ENCODE measurements at places on chromosomes 12 and 14.

DNA sequence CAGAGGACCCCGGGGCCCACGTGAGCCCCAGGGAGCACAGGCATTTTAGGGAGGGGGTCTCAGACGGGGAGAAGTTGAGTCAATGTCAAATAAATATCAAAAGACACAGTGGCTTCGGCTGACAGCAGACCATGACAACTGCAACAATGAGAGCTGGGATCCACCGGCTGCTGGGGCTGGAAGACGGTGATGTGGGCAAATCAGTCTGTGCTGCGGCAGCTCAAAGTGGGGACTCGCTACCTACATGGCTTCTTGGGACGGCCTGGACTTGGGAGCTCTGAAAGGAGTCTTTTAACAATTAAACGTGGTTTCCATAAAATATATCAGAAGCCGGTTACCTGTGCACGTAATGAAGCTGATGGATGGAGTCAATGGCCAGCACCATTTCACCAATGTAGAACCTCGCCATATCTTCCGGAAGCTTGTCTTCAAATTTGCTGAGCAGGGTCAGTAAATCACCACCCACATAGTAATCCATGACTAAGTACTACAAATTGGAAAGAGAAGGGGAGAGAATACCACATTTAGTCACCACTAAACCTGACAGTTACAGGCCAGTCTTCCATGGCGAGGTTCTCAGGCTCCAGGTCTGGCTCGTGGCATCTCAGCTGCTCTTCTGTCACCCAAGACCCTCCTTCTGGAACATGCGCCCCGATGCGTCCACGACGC is 58.0 kb downstream of the CDC42BPB start:
- DNase-seq: no peak

DNA sequence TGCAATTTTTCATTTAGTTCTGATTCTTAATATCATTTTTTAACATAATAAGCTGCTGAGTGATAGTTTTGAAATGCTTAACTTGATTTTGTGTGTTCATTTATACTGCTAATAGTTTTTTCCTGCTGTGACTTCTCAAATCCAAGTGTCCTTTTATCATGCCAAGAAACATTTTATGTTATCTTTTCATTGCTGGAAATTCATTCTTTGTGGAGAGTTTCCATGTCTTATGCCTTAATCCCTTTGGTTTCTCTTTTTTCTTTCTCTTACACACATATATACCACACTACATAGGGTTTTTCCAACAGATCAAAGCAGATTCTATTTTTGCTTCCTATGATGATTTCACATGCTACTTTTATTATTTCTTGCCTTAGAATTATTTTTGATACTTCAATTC is 981.1 kb downstream of the SLC6A15 start:
- DNase-seq: no peak

GRCh38 chr14:79011091-79011919 is 841.1 kb downstream of the NRXN3 start:
- peak; percentile 6 for DNase-seq

- peak; percentile 6 for DNase-seq
These were observed 86.5 kb downstream of the CAND1 start for GRCh38 chr12:67355428-67356379.

GRCh38 chr14:60515511-60516289 is 6.8 kb downstream of the SIX6 start:
- DNase-seq: no peak

DNA sequence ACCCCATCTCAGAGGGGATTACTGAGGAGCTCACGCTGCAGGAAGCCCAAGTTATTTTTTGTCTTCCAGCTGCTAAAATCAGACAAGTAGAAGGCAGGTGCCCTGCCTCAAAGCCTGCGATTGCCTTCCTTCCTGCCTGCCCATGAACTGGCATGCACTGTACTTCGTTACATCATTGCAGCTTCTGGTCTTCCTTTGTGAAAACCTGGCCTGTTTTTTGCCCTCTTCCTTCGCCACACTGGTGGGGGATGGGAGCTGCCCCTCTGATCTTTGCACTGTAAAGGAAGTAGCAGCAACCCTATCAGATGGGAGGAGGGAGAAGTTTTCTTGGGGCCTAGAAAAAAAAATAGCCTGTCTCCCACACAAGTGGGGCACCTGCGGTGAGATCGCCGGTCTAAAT is 1098.7 kb downstream of the BCL11B start:
- no peak for DNase-seq

DNA sequence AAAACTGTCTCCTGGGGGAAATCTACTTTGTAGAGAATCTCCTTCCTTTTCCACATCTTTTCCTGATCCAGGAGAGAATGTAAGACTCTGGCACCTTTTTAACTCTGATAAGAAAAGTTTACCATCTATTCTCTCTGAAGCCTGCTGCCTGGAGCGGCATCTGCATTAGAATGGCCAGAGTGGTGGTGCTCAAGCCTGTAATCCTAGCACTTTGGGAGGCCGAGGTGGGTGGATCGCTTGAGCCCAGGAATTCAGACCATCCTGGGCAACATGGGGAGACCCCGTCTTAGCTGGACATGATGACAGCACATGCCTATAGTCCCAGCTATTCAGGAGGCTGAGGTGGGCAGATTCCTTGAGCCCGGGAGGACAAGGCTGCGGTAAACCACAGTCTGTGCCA is 1.4 kb upstream of the CHFR start:
- no peak for DNase-seq

DNA sequence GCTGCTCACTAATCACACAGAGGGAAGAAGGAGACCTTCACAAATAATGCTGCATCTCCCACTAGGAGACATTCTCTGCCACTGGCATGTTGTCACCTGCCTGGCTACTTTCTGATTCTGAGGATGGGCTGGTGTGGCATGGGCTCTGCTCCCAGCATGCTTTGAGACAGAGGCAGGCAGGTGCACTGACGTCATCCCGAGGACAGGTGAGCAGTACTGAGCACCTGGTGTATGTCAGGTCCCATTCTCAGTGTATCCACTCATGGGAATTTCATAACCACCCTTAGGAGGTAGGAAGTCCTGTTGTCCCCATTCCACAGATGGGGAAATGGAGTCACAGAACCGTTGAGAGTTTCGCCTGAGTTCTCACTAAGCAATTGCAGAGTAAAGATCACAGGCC is 597.9 kb downstream of the VRK1 start:
- DNase-seq: no peak

- no peak for DNase-seq
These were observed 65.9 kb upstream of the JDP2 start for GRCh38 chr14:75361751-75362433.

DNA sequence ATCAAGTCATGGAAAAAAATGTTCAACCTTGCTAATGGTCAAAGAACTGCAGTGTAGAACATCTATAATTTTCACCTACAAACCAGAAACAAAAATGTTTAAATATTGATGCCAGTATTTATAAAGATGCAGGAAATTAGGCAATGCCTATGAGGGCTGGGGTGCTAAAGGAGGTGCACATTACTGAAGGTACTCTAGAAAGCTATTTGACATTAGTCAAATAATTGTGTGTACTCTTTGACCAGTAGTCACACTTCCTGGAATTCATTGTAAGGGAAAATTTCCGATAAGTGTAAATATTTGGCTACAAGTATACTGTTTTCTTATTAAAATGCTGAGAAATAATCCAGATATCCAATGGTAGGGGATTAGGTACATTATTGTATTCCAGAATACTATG is 36.4 kb upstream of the HDAC7 start:
- no peak for DNase-seq

DNA sequence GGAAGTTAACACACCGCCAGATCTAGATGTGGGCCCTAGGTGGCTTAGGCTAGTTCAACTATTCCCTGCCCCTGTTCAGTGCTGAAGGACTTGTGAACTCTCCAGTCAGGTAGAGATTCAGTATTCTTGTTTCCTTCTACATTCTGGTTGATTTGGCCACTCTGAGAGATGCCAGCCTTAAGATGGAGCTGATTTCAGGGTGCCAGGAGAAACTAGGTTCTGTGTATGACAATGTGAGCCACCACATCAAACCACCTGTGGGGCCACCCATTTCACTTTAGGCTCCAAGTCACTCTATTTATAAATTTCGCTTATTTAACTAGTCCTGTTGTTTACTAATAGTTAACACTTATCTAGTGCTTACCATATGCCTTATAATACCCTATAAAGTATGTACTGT is 26.0 kb downstream of the FRMD6 start:
- no peak for DNase-seq

DNA sequence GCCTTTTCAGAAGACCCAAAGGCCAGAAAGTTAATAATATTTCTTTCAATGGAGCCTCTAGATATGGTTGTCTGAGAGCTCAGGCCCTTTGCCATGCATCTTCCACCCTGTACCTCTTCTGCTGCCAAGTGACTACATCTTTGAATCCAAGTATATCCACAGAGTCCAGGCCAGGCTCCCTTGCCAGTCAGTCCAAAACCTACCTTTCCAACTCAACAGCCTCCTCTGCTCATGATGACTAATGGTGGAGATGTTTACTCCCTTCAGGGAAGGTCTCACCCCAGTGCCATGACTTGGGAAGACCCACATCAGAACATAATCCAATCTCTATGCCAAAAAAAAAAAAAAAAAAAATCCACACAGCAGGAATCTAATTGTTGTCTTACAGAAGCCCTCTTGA is 20.4 kb downstream of the TTC9 start:
- DNase-seq: no peak

DNA sequence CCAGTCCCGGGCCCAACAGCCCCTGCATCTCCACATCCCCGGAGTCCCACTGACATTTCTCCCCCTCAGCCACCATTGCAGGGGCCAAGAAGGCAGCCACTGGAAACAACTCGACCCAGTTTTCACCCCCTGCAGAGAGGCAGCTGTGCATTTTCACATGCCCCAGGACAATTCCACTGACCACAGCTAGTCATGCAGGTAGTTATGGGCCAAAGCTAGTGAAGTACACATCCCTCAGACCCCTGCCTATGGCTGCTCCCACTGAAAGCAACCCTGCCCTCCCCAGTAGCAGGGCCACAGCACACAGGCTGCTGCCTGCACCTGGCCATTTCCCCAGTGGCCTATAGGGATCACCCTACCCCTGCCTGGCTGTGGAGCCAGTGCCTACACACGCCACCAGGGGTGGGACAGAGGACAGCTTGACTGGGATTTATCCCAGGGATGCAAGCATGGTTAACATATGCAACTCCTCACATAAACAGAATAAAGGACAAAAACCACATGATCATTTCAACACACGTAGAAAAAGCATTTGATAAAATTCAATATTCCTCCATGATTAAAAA is 154.0 kb downstream of the NDUFA12 start:
- DNase-seq: no peak
